Activated naive CD8-positive, alpha-beta T cell treated with anti-CD3 and anti-CD28 coated beads for 36 hours (primary cell): ENCODE measurements at places on chromosomes 3 and 15.

DNA sequence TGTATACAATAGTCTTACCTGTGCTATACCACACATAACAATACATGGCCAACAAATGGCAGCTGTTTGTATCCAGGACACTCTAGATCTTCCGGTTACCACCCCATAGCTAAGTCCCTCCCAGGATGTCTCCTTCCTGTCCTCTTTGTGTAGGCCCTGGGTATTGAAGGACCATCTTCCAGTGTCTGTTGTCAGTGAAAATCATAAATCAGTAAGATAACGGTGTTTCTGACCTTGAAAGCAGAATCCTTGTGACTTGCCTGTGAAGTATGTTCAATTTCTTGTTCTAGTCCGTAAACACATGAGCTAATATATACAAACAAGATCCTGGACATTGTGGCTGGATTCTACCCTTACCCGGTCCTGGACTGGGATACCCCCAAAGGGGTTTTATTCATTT is 462.8 kb downstream of the NTRK3 start:
- no peak for DNase-seq

DNA sequence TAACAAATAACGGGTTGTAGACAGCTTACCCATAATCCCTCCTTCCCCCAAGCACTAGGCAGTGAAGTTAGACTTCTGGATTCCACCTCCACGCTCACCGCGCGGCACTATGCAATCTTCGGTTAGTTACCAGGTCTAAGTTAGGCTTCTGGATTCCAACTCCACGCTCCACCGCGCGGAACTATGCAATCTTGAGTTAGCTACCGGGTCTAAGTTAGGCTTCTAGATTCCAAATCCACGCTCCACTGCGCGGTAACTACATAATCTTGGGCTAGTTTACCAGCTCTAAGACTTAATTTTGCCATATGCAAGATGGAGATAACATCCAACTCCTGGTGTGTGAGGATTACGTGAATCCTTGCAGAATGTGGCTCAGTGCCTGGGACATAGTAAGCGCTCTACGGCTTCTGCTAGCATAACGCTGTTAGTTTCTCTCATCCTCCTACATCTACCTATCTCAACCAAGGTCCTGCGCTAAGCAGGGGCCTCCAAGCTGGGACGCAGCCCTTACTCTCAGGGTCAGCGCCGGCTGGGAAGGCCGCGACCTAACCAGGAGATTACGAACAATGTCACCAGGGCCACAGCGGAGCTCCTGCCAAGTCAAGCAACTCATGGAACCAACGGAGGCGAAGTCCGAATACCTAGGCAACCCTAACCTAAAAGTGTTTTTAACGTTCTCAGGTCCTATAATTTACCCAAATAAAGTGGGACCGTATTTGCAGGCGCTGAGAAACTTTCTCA is 497 bp upstream of the RPLP1 start:
- DNase-seq, result no peak

DNA sequence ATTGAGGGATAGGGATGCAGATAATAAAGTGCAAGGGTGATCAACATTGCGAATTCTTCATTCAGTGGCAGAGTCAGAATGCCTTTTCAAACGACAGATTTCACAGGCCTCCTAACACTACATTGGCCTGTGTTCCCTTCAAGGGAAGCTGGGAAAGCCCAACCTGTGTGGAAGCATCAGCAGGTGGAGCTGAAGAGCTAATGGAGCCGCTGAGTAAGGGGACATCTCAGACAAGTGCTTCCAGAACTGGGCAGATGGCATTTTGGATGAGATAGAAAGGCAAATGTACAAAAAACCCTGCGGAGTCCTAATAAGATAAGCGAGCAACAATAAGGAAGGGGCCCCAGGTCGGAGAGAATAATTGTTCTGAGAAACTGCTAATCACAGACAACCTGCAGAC is 8.5 kb upstream of the SLC24A5 start:
- no peak for DNase-seq

DNA sequence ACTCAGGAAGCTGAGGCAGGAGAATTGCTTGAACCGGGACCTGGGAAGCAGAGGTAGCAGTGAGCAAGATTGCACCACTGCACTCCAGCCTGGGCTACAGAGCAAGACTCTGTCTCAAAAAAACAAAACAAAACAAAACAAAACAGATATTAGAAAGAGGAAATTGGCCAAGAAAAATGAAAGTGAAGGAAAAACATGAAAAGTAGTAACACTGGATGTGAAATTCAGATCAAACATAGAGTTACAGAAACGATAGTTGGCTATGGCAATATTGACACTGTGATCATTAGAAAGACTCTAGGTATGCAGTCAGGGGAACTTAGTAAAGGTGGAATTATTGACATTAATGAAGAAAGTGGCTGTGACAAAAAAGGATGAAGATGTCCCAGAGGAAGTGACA is 13.2 kb upstream of the TIPARP start:
- no peak for DNase-seq

DNA sequence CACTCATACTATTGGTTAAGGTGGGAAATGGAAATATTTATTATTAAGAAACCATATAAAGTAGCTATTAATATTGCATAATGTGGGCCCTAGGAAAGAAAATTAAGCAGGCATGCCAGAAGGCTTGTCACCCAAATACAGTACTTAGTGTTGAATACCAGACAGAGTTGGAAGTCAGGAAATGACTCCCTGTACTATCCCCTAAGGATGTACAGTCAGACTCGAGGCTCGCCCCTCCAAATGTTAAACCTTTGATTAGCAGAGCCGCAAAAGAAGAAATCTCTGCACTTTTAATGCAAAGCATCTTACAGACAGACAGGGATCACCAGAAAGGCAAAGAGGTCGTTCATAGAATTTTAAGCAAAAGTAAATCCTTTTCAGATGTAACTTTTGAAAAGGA is 11.3 kb upstream of the RBSN start:
- no peak for DNase-seq
